ENCODE measurements at places on chromosomes 5 and 9.

DNA sequence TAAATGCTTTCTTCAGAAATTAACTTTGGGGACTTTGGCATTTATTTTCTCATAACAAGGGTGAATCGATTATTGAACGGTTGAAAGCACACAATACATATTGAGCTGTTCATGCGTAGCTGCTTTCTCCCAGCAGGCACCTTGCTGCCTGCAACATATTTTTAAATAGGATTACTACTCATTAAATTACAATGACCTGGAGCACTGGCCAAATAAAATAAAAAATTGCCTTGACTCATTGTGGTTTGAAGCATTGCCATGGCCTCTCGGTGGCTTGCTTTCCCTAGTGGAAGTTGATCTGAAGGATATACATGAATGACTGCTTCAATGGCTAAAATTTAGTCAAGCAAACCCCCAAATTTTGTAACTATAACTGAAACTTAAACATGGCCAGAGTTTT, 181.6 kb upstream of the NUDT12 start:
- DNase-seq: no peak

DNA sequence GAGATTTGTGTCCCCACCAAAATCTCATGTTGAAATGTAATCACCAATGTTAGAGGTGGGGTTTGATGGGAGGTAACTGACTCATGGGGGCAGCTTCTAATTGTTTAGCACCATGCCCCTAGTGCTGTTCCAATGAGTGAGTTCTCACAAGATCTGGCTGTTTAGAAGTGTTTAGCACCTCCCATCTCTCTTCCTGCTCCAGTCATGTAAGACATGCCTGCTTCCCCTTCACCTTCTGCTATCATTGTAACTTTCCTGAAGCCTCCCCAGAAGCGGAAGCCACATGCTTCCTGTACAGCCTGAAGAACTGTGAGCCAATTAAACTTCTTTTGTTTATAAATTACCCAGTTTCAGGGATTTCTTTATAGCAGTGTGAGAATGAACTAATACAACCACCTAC, 170.5 kb downstream of the NDUFS4 start:
- no peak for DNase-seq

DNA sequence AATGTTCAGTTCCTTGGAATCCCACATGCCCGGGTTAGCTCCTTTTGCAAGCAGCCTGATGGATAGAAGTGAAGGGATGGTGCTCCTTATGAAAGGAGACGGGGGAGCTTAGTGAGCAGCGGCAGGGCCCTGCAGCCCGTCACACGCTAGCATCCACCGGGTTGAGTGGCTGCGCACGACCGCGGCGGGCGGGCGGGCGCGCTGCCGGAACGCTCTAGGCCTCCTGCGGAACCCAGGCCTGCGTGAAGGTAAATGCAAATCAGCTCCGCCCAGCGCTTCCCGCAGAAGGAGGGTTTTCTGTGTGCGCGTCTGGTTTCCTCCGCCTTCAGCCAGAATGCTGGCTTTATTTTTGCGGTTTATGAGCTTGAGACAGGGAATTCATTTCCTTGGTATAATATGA, 19.8 kb downstream of the IL12B start:
- DNase-seq: no peak

DNA sequence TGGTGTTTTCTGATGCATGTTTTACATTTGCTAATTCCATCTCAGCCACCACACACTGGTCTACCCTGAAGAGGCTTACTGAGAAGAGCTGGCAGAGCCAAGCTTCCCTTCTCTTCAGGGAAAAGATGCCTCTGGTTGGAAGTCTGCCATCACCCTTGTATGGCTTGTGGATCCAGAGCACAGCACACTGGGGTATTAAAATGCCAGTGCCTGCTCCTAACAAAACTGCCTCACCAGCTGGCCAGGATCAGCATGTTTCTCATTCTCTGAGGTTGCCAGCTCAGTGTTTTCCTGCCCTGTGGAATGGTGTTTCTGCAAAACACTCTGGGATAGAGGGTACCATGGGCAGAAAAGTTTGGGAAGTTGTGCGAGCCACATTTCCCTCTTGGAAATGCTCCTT, 31.6 kb upstream of the ZNF618 start:
- DNase-seq: no peak
